ENCODE measurements at places on chromosomes 1 and 21. TPM values are rescaled to one million over a fixed set of nuclear protein-coding genes. Genes with fewer than 3 reads are reported as not detected.

SIM2 gene
- total RNA-seq: 0.36 TPM

AIRE gene
- 0.09 TPM for total RNA-seq

CAPZA1 gene
- total RNA-seq: 139 TPM

TINAGL1 gene
- 116 TPM for total RNA-seq

PPFIA4 gene
- 24.3 TPM for total RNA-seq

CTSE gene
- total RNA-seq: not detected

DNA sequence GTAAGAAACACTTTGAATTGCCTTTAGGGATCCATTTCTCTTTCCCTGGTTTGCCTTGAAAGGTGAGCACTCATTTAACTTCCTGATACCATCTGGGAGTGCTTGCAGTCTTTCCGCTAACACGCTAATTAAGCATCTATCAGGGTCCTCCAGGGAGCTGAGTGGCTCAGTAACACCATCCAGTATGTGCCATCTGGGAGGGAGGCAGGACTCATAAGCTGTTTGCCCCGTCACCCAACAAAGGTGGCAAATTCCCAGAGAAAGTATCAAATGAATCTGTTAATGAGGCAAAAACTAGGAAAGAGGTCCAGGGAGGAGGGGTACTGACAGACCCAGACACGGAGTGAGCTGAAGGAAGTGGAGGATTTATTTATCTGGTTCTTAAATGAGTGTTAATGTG lies 430.9 kb downstream of the HLX start:
- no peak for ATAC-seq

GRCh38 chr1:176604461-176604860 lies 141.5 kb downstream of the PAPPA2 start:
- no peak for ATAC-seq

GRCh38 chr1:212710566-212710965 lies 10.9 kb upstream of the BATF3 start:
- no peak for ATAC-seq

GRCh38 chr1:172359491-172359999 lies 60.9 kb upstream of the C1orf105 start:
- no peak for ATAC-seq

GRCh38 chr1:27564710-27565649 lies 39.0 kb downstream of the AHDC1 start:
- no peak for ATAC-seq

All from motor neuron (in vitro differentiated cells).